ENCODE measurements at places on chromosomes 5 and 9.

DNA sequence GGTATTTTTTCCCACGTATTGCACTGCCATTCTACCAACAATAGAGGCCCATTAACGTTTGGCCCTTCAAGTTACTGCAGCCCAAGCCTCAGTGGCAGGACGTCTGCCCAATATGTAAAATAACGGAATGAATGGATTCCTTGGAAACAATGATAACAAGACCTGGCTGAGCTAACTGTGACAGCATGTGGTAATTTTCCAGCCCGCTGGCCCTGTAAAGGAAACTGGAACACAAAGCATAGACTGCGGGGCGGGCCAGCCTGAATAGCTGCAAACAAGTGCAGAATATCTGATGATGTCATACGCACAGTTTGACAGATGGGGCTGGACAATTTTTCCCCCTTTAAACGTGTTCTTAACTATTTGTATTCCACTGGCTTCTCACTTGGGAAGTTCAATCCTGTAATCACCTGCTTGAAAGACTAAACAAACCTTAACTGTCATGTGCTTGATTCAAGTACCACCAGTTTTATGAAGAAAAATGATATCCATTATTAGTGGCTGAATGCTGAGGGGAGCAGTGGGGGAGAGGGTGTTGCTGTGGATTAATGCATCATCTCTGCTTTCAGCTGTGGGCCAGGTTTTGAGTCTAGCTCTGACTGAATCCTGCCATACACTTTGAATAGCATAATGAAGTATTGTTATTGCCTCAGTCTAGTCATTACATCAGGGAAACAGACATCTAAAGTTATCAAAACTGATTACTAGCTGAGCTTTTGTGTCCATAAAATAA is 323.9 kb downstream of the TMEM161B start:
- DNase-seq, result no peak

DNA sequence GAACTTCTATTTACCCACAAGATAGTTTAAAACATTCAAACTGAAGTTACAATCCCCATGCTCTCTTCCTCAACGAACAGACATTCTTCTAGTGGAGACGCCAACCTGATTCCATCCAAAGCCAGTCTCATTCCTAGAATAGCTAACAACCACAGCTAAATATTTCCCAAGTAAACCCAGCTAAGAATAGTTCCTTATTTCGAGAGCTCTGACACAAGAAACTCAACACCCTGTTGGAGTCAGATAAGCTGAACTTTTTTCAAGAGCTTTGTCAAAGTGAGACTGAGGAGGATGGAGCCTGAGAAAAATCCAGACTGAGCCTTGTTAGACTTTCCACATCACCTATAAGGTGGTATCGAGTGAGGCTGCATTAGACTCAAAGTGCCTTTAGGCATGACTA is 56.7 kb upstream of the RPS23 start:
- DNase-seq, result no peak

DNA sequence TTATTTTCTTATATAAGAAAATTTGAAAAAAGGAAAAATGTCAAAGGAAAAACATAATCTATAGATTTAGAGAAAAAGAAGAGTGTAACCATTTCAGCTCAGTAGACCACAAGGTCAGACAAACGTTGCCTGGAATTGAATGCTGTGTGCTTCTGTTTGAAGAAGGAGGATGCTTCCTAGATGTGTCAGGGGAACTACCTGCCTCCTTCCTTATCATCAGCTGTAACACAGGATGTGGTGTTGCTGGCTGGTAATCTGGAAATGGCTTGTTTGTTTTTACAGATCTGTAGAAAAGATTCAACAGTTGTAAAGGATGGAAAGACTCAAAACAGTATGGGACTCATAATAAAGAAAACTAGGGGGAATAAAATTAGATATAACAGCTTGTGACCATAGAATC is 160.7 kb upstream of the MEF2C start:
- DNase-seq, result peak; percentile 20

- no peak for DNase-seq
Observed at GRCh38 chr5:159909126-159909525, 7.2 kb upstream of the ADRA1B start.

DNA sequence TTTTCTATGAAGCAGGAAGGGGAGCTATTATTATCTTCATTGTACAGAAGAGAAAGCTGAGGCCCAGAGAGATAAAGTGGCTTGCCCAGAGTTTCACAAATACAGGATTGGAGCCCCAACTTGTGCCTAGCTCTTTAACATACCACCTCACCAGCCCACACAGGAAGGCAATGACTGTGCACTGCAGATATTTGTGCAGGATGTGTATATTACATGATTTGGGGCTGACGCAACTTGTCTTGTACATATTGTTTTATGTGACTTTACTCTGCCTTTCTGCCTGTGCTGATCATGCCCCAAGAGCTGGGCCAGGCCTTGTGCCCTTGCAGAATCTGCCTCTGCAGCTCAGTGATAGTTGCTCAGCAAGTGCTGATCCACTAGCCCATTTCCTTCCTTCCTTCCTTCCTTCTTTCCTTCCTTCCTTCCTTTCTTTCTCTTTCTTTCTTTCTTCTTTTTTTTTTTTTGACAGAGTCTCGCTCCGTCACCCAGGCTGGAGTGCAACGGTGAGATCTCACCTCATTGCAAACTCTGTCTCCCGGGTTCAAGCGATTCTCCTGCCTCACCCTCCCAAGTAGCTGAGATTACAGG is 106.6 kb upstream of the TBCA start:
- peak; percentile 68 for DNase-seq

DNA sequence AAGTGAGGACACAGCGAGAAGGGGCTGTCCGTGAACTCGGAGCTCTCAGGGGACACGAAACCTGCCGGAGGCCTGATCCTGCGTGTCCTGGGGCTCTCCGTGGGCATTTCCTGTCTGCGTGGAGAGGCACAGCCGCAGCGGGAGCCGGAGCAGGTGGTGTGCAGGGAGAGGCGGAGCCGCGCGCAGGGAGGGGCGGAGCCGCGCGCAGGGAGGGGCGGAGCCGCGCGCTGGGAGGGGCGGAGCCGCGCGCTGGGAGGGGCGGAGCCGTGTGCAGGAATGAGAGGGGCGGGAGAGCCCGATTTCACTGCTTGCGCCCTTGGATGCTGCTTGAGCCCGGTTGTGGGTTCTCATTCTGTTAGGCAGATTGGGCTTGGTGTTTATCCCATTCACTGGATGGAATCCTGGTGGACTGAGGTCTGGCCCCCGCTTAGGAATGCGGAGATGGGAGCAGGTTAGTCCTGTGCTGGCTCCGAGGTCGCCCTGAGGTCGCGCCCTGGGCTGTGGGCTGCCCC is 26.7 kb downstream of the NDUFS6 start:
- peak; percentile 8 for DNase-seq

DNA sequence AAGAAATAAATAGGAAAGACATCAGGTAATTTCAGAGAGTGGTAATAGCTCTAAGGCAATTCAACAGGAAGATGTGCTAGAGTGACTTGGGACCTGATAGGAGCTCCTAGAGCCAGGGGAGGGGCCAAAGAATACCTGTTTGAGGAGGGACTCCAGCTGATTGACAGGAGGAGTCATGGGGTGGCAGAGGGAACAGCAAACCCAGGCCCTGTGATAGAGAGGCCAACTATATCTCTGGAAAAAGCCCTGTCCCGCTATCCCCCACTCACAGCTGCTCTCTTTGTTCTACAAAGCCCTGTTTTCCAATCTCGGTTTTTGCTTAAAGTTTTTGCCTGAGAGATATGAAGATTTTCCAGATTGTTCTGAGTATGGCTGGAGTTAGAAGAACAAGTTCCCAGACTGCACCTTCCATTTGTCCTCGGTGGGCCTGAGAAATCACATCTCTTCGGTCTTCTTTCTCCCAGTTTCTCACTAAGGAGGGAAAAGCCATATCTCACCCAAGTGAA is 9.0 kb upstream of the NSD1 start:
- no peak for DNase-seq

- DNase-seq, result peak; percentile 43
Observed at GRCh38 chr9:89497257-89497963, 503 bp downstream of the SEMA4D start.

- no peak for DNase-seq
Observed at GRCh38 chr5:5231576-5231975, 91.4 kb downstream of the ADAMTS16 start.

DNA sequence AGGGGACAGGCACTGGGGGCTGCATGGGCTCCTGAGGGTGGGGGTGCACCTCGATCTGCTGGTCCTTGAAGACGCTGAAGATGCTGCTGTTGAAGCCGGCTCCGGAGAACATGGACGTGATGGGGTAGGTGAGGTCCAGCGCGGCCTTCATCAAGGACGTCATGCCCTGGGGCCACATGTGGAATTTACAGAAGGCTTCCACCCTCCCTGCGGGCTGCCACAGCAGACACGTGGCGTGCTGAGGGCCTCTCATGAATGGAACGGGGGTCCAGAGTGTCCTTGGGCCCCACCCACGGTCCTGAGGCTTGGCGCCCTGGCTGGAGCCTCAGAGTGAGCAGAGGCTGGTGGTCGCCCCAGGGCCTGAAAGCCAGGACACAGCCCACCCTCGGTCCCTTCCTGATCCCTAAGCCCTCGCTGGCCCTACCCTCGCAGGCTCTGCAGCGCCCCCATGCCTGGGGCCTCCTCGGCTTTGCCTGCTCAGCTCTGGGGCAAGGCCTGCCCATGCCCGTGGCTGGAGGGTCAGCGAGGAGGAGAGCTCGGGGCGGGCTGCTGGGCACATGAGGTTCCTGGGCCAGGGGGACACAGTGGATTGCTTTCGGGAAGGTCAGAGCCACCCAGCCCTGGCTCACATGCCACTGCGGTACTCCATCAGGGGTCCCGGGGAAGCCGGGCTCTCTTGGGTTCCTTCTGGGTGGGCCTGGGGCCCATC is 5.3 kb upstream of the NSMF start:
- DNase-seq, result no peak

DNA sequence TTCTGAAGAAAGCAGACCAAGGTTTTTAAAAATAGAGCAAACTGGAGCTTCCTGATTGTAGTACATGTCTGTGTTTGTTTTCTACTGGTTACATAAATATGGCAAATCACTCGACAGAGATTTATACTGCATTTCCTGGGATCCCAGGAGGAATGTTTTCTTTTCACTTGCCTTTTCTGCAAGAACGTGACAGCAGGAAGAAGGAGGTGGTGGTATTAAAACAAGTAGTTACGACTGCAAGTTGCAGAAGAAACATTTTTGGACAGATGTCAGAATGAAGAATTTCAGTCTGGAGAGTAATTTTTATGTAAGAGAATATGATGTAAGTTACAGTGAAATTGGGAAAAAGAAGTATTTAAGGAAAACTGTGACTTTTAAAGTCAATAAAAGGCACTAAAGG is 253.7 kb upstream of the NFIL3 start:
- DNase-seq, result no peak

DNA sequence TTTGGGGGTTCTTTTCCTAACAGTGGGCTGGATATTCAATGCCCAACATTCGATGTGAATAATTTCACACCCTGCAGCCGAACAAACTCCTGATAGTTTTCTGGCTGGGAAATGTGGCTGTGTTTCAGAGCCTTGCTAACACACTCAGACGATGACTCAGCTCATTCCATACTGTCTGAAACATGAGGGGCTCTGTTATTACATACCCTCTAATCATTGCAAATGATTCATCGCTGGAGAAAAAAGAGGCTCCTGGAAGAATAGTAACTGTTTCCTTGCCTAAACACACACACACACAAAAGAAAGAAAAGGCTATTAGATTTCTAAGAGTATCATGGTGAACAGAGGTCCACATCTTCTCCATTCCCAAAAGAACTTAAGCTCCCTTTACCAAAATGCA is 75.8 kb downstream of the OXCT1 start:
- DNase-seq, result no peak

GRCh38 chr9:92035687-92036410 is 79.4 kb downstream of the SPTLC1 start:
- no peak for DNase-seq

DNA sequence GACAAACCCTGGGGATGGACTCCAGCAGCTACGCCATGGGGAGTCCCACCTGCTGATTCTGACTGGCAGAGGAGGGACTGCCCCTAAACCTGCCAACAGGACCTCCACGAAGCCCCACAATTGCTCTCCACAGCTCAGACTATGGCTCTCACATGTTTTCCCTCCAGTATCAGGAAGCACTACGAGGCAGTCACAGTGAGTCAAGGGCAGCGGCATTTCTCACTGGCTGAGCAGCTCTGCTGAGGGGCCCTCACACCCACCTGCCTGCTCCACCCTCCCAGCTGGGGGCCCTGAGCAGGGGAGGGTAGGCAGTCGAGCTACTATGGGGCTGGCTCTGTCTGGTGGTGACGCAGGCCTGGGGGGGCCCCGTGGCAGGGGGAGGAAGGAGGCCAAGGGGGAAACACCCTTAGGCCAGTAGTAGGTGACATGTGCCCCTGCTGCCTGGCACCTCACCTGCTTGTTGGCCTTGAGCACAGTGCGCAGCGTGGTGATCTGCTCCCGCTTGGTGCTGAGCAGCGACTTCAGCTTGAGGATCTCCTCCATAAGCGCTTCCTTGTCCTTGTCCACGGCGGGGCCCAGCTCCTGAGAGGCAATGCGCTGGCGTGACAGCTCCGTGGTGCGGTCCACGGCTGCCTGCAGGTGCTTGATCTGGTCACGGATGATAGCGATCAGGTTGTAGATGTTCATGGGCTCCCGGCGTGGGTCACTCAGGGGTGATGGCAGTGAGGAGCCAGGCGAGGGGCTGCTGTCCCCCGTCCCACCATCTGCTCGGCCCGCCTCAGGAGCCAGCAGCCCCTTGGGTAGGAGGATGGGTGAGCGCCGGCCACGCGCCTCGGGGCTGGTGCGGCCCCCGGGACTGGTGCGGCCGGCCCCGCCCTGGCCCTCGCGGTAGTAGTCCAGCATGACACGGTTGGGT is 46.3 kb downstream of the BICD2 start:
- no peak for DNase-seq

- no peak for DNase-seq
Observed at GRCh38 chr5:37034955-37035354, 158.4 kb downstream of the NIPBL start.

DNA sequence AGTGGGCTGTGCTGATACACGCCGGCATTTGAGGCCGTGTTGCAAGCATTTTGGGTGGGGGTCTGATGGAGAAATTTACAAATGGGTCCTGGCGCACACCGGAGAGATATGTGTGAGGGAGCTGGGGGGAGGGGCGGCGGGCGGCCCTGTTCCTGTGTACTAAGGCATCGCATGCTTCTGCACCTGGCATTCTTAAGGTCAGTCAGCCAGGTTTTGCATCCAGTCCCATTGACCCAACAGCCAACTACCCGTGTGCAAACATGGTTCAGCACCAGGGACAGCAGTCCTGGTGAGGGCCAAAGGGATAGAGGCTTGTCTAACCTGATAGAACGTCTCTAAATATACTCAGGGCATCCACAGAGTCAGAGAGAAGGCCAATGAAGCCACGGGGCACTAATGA is 839 bp downstream of the GABRG2 start:
- DNase-seq, result peak; percentile 12

DNA sequence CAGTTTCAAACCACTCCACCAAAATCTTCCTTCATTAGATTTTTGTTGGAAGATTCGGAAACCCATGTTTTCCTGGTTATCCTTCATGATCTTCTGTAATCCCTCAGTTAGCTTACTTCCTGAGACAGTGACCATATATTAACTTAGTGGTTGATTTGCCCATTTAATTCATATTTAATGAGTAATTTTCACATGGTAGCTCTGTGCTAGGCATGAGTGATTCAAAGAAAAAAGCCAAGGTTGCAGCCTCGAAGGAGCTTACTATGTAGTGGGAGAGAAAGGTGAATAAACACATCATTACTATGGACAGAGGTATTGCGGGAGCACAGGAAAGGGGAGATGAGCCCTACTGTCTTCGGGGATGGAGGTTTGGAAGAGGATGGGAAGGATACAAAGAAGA is 158.5 kb downstream of the TLE1 start:
- no peak for DNase-seq

Data from activated naive CD4-positive, alpha-beta T cell treated with anti-CD3 and anti-CD28 coated beads for 36 hours (primary cell).